ENCODE measurements at places on chromosomes 2 and 18. TPM values are rescaled to one million over a fixed set of nuclear protein-coding genes. Genes with fewer than 3 reads are reported as not detected.

Gene GPAT2
- polyA plus RNA-seq: 1.1 TPM

Gene NOTO
- polyA plus RNA-seq: not detected

Gene AQP12B
- not detected for polyA plus RNA-seq

Gene MATN3
- 2.3 TPM for polyA plus RNA-seq

Gene POTEI
- polyA plus RNA-seq: not detected

Gene ASAP2
- 26.2 TPM for polyA plus RNA-seq

Gene NEU2
- not detected for polyA plus RNA-seq

Gene MAP2
- polyA plus RNA-seq: 3.6 TPM

Gene COL4A4
- 7.2 TPM for polyA plus RNA-seq

Gene MC5R
- polyA plus RNA-seq: not detected

Gene ANKRD30B
- polyA plus RNA-seq: not detected

Gene YIPF4
- polyA plus RNA-seq: 29.4 TPM

Gene EFR3B
- 0.39 TPM for polyA plus RNA-seq

Gene UGT1A3
- polyA plus RNA-seq: 0.47 TPM

Gene TMEM247
- polyA plus RNA-seq: not detected

Gene CDH20
- polyA plus RNA-seq: 0.30 TPM

Gene BUB1
- polyA plus RNA-seq: 0.15 TPM

Gene CPO
- polyA plus RNA-seq: 0.90 TPM

Gene OST4
- 718 TPM for polyA plus RNA-seq

Data from kidney (tissue), 22 donors.